Esophagus squamous epithelium (tissue), 5 donors: ENCODE measurements at places on chromosomes 6 and 20. TPM values are rescaled to one million over a fixed set of nuclear protein-coding genes. Genes with fewer than 3 reads are reported as not detected.

GRCh38 chr6:134317471-134318131 is at the start of gene SGK1:
TSS of gene SGK1 (minus strand) at chr6:134318112. CDS start at chr6:134317460, 652 bp downstream.
- H3K4me3 ChIP-seq: peak within 1 kb of the TSS; percentile 43
- H3K27me3 ChIP-seq: no peaks in the 10 kb centered on the region
- no peak for DNase-seq
- peak within 1 kb of the TSS; percentile 44 for H3K27ac ChIP-seq
- no peaks in the 10 kb centered on the region for H3K36me3 ChIP-seq

- DNase-seq: no peak
- no peak overlapping the region for H3K4me3 ChIP-seq
- no peak overlapping the region for H3K27ac ChIP-seq
Observed at GRCh38 chr6:37648465-37649330, 49.0 kb downstream of the MDGA1 start.

GRCh38 chr6:149368065-149368464 is 32.0 kb upstream of the SUMO4 start:
- H3K27ac ChIP-seq: no peak overlapping the region
- no peak overlapping the region for H3K4me3 ChIP-seq
- H3K27me3 ChIP-seq: no peaks in the 10 kb centered on the region
- H3K4me1 ChIP-seq: no peaks in the 10 kb centered on the region
- no peaks in the 10 kb centered on the region for H3K36me3 ChIP-seq
- no peak for DNase-seq

Gene NHLRC1
- 0.49 TPM for total RNA-seq

Gene THBS2
- 26.1 TPM for total RNA-seq

DNA sequence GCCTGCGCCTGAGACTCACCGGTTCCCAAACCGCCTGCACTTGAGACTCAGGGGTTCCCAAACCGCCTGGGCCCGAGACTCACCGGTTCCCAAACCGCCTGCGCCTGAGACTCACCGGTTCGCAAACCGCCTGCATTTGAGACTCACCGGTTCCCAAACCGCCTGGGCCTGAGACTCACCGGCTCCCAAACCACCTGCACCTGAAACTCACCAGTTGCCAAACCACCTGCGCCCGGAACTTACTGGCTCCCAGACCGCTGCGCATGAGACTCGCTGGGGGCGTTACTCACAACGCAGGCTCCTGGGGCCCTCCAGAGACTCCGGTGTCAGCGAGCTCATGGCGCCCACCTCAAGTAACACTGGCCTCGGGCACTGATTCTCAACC is 90.2 kb downstream of the DACT2 start:
- no peaks in the 10 kb centered on the region for H3K27me3 ChIP-seq
- no peak overlapping the region for H3K27ac ChIP-seq
- H3K4me1 ChIP-seq: peaks cover 24% of the 10 kb centered on the region
- H3K36me3 ChIP-seq: no peaks in the 10 kb centered on the region
- no peak overlapping the region for H3K4me3 ChIP-seq

Gene SRSF12
- total RNA-seq: 0.42 TPM

Gene PKIB
- total RNA-seq: 6.7 TPM

DNA sequence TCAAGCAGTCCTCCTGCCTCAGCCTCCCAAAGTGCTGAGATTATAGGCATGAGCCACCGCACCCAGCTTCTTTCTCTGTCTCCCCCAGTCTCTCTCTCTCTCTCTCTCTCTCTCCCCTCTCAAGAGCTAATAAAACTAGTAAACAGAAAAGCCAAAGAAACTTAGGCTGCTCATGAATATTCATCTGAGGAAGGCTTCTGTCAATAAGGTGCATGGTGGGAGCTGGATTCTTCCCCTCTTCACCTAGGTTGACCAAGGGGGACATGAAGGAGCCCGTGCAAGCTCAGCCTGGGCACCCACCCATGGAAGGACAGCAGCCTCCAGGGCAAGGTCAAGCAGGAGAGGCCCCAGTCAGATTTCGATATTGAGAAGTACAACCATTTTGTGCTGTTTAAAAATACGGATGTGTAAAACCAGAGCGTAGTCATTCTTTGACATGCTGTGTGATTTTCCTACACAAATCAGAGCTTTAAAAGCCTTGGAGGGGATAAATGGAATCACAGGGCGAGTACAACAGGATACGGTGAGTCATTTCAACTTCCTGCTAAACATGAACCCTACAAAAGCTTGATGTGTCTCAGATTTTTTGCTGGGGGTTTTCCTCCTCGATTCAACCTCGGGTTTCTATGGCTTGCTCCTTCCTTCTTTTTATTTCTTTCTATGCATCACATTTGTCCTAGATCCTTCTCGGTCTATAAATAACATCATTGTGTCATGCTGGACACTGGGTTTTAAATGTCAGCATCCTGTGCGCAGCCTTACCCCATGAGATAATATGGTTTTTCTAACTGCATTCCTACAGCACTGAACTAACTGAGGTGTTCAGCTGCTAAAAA is 368.9 kb upstream of the JARID2 start:
- peak overlapping the region; percentile 84 for H3K27ac ChIP-seq
- H3K27me3 ChIP-seq: no peaks in the 10 kb centered on the region
- H3K4me1 ChIP-seq: peaks cover 37% of the 10 kb centered on the region
- no peak for DNase-seq

DNA sequence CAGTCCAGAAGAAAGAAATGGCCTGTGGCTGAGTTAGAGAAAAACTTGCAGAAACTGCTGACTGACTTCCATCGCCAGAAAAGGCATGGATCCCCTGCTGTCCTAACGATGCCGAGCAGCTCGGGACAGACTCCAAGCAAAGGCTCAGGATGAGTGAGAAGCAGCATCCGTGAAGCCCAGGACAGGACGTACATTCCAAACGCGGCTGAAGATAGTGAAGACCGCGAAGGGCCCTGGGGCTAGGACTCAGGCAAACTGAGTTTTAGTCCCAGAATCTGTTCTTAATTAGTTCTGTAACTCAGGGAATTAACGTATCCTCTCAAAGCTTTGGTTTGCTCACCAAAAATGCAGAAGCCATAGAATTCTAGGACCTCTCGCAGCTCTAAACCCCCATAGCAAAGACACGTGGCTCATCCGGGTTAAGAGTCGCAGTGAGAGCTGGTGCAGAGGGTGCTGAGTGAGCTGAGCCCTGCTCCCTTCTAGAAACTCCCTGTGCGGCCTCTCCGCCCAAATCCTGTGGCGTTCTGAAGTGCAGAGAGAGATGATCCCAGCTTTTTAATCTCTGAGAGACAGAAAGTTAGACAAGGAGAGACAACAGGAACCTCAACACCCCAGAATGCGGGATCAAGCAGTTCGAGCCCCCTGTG is 132.9 kb upstream of the THBS2 start:
- peak overlapping the region; percentile 44 for H3K27ac ChIP-seq
- H3K4me1 ChIP-seq: no peaks in the 10 kb centered on the region
- no peaks in the 10 kb centered on the region for H3K36me3 ChIP-seq
- no peaks in the 10 kb centered on the region for H3K27me3 ChIP-seq

DNA sequence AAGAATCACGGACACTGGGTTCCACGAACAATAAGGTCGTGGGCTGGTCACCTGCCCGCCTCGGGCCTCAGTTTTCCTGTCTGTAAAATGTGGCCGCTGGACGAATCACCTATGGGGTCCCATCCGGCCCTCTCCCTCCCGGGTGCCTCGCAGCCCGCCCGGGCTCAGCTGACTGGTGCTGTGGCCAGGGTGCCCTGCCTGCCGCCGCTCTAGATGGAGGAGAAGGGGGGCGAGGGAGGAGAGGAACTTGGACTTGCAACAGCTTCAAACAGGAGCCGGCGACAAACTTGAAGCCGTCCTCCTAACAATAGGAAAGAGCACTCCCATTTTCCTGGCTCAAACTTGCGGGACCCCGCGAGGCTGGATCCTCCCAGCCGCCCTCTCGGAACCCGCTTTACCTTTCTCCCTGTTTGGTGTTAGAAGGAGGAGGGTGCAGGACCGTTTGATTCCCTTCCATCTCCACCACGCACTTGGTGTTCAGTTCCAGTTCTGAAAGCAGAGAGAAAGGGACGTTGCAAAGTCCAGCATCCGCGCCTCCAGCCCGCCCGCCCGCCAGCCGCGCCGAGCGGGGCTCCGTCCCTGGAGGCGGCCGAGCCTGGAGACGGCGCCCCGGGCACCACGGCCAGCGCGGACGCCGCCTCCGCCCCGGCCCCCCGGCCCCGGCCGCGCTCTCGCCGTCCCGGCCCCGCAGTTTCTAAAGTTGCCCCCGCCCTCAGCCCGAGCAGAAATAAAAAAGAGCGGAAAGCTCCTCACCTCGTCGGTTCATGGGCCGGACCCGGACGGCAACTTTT is 584 bp downstream of the KIF13A start:
- H3K4me3 ChIP-seq: peak overlapping the region; percentile 54
- peaks cover 57% of the 10 kb centered on the region for H3K4me1 ChIP-seq
- peak; percentile 3 for DNase-seq
- no peaks in the 10 kb centered on the region for H3K36me3 ChIP-seq
- H3K27ac ChIP-seq: peak overlapping the region; percentile 99
- H3K27me3 ChIP-seq: no peaks in the 10 kb centered on the region

DNA sequence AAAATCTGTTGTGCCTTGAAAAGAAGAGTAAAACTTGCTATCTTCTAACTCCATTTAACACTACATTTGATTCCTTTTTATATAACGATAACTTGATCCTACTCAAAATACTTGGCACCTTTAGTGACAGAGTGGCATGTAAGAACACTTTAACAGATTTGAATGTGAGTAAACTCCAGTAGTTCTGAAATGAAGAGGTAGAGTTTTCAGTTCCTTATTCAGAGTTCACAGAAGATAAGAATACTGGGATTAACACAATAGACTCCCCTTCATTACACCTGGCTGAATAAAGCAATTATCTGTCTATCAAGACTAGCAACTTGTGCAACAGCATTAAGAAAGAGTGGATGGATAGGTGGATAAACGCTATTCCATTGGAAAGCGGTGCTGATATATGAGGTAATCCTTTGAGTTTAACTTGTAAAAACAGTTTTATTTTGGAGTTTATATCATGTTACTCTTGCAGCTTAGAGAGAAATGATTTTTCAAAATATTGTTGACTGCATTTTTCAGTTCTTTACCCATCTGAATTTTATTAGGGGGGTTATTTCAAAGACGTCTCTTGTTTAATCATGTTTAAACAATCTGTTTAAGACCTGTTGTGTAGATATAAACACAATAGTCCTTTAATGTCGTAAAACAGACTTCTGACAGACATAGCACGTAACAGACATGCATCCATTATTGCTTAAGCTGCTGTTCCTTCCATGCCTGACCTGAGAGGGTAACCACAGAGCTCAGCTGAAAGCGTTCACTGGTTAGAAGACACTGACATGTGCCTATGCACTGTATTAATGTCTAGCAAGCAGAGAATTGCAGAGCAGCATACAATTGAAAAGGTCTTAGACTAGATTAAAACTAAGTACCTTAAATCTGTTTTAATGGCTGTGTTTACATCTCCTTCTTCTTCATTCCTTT is 102.4 kb upstream of the SUPT3H start:
- no peaks in the 10 kb centered on the region for H3K27me3 ChIP-seq
- H3K27ac ChIP-seq: peak overlapping the region; percentile 23
- peak overlapping the region; percentile 6 for H3K4me3 ChIP-seq
- no peak for DNase-seq

Gene OTOR
- total RNA-seq: not detected

DNA sequence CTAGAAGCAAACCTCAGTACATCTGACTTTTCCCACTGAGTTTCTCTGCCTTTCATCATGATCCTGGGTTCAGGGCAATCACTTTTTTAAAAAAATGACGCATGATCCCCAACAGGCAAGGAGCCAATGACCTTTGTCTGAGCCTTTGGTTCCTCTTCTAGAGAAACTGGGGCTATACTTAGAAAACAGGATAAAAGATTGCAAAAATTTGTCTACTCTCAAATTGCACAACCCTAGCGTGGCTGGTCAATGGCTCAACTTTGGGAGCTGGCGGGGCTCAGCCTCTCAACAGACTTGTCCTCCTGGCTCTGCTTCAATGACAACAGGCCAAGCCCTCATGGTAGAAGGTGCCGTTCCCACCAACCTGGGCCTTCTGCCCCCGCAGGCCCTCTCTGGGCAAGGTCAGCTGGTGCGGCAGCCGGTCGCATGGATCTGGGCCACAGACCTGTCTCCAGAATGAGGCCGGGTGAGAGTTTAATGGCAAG is 48.7 kb downstream of the PDYN start:
- no peak overlapping the region for H3K4me3 ChIP-seq
- no peak for DNase-seq
- peak overlapping the region; percentile 81 for H3K27ac ChIP-seq

DNA sequence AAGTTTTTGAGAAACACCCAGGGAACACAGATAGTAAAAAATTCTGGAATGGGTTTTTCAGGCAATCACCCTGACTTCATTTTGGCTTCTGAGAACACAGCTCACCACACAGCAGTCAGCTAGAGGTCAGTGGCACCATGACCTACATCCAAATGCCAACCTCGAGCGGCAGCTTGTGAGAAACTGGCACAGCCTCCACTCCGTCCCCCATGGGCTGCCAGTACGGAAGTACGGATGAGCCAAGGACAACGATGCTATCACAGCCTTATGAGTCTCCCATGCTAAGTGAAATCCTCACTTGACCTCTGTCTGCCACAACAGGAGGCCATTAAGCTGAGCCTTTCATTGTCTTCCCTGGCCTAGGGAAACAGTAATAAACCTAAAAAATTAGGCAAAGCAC is 32.0 kb downstream of the KIF16B start:
- H3K4me3 ChIP-seq: no peak overlapping the region
- no peaks in the 10 kb centered on the region for H3K36me3 ChIP-seq
- no peak overlapping the region for H3K27ac ChIP-seq
- DNase-seq: no peak
- no peaks in the 10 kb centered on the region for H3K4me1 ChIP-seq

Gene ZBTB2
- 9.7 TPM for total RNA-seq

DNA sequence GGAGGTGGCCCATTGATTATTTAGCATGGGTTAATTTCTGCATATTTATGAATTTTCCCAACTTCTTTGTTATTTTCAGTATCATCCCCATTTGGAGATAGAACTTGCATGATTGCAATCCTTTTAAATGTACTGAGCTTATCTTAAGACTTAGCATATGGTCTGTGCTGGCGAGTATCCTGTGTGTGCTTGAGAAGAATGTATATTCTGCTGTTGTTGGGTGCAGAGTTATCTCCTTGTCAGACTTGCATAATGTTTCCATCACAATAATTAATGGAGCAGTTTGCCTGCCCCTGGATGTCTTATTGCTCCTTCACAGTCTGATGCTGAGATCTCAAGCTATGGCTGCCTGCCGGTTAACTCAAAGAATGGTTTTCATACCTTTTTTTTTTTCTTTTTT is 112.6 kb downstream of the CDYL start:
- no peak overlapping the region for H3K4me3 ChIP-seq
- H3K27me3 ChIP-seq: no peaks in the 10 kb centered on the region
- no peak for DNase-seq
- no peaks in the 10 kb centered on the region for H3K4me1 ChIP-seq
- H3K36me3 ChIP-seq: no peaks in the 10 kb centered on the region

Gene GHRH
- total RNA-seq: not detected

GRCh38 chr6:133890711-133891148 is 1.8 kb downstream of the TCF21 start:
- H3K27me3 ChIP-seq: peaks cover 16% of the 10 kb centered on the region
- peak overlapping the region; percentile 65 for H3K4me3 ChIP-seq
- H3K27ac ChIP-seq: peak overlapping the region; percentile 60

GRCh38 chr6:138001750-138002349 is 105.4 kb downstream of the PERP start:
- H3K27me3 ChIP-seq: no peaks in the 10 kb centered on the region
- H3K4me3 ChIP-seq: no peak overlapping the region
- no peaks in the 10 kb centered on the region for H3K36me3 ChIP-seq
- DNase-seq: no peak
